Left ventricle myocardium inferior (tissue), 1 donor: ENCODE measurements at places on chromosomes 2 and 18.

GRCh38 chr2:136916131-136916530 is 150.8 kb downstream of the THSD7B start:
- no peak for DNase-seq

DNA sequence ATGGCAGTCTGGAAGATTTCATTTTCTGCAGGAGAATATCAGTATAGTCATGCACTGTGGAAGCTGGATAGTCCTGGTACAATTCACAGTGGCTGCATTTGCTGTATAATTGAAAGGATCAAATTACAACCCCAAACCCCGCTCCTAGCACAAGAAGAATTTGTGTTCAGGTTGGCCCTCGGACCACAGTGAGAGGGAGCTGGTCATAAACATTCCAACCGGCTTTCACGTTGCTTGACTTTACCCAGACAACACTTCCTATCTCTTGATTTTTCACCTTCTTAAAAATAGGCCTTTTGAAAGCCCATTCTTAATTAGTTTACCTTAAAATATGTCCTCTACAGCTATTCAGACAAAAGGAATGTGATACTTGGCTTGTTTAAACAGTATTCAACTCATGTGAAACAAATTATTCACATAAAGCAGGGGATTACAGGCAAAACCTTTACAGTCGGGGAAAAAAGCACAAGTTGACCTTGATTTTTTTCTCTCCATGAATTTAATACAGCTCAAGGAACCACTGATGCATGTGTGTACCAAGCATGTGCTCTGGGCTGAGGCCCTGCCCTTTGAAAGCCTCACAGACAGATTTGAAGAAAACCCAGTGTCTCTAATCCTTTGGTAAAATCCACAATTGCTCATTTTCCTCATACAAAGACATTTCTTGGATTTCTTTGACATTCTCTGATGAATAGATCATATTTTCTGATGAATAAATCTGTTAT is 143.0 kb upstream of the SOX11 start:
- DNase-seq: no peak

- no peak for DNase-seq
Measured at GRCh38 chr2:85971366-85971765, 82.6 kb upstream of the ST3GAL5 start.

DNA sequence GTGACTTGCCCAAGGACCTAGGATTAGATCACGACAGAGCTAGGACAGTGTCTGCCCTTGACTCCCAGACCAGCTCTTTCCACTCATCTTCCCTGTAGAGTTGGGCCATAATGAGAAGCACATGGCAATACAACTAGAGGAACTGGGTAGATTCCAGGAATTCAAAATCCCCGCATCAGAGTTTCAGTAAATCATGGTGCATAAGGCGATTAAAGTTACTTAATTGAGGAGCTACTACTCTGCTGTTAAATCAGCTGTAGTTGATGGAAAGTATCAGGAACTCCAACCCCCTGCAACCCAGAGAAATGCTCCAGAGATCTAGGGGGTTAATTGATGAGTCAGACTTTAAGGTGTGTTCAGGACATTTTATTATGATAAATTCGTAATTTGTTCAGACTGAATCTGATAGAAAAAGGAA is 5.7 kb downstream of the ANTXR1 start:
- DNase-seq: no peak

DNA sequence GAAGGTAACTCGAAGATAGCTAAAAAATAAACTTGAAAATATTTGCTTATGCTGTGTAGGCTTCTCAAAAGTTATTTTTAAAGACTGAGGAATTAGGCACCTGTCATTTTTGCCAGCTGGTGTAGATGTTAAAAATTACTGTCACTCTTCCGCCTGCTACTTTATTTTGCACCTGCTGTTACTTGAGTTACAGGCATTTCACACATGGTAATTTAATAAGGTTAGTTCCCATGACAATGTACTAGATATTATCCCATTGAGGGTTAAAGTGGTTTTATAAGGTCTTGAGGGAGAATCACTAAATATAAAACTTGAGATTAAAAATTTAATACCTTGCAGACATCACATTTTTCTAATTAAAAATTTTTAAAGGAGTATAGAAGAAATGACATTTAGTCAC is 26.6 kb downstream of the MYL1 start:
- no peak for DNase-seq

GRCh38 chr2:37457401-37457901 is 113.0 kb downstream of the QPCT start:
- no peak for DNase-seq

DNA sequence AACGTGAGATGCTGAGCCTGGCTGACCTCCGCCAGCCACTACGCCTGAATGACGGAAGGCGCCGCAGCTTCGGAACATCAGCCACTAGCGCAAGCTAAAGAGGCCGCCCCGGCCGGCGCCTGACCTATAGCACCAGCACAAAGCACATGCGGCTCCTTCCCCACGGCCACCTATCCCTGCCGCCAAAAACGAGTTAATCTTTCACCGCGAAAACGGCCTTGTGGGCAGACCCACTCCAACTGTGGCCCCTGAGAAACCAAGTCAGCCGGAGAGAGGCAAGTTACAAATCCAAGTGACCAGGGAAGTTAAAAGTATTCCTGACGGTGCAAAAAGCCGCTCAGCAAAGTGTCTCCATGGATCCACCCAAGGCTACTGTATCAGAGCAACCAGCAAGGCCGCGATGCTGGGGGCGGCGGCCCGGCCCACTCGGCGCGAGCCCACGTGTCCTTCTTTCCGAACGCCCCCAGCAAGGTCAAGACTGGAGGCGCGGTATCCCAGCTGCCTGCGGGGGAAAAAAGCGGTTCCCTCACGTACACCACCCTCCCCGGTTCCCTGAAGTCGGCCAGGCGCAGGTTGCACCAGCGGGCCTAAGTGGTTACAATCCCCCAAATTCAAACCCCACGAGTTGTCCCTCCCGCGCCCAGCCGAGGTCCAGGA is 575 bp downstream of the HSPD1 start:
- peak; percentile 46 for DNase-seq

DNA sequence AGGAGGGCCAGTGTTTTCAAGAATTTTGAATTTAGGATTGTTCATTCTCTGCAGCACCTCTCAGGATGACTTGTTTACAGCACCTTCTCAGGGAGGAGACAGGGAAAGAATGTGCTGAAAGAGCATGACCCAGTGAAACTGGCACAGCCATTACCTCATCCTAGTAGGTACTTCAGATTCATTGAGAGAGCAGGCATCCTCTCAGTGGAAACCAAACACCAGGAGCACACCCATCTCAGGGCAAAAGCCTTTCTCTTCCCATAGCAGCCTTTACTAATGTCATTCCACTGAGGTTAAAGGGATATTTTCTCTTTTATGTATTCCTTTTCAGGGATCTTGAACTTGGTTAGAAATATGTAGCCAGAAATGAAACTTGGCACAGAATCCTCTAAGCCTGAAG is 2.6 kb downstream of the MAP2 start:
- no peak for DNase-seq

- DNase-seq: no peak
Measured at GRCh38 chr2:67446491-67446911, 49.4 kb downstream of the ETAA1 start.

DNA sequence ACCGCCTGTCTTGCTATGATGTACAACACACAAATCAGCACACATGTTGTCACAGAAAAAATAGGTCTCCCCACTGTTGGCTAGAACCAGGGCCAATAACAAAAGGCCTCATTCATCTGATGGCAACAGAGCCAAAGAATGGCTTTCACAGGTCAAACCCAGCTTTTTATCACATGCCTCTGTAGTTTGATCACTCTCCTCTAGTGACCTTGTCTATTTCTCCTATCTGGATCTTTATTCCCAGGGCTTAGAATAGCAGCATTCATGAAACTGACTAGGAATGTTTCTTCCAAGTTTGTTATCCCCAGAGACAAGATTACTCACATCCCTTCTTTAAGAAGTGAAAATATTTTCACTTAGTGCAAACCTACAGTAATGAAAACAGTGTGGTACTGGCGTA is 285.8 kb upstream of the GYPC start:
- DNase-seq: no peak

DNA sequence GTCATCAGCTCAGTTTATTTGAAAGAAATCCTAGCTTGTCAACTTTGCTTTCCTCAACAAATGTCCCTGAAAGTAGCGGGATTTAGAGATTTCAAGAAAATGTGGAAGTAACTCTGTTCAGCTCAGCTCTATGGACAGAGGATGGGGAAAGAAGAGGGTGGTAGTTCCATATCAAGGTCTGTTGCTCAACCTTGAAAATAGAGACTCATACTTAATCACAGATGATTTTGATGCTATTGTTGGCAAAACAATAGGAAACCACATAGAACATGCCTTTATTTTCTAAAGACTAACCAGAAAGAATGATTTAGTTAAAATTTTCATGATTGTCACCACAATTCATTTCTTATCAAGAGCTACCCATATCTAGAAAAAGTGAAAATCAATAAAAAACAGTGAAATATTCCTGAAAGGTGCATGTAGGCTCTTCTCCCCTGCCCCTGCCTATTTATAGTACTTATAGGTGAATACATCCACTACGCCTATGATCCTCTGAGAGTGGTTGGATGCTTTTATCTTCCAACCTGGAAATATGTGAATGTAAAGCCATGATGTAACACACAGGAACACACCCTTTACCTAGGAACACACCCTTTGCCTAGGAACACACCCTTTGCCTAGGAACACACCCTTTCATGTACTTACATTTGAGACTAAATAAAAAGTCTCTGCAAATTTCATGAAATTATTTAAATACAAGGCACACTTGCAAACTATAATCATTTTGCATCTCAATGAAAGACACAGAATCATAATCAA is 65.8 kb downstream of the ETAA1 start:
- no peak for DNase-seq

GRCh38 chr2:50820176-50820575 is 211.8 kb downstream of the NRXN1 start:
- no peak for DNase-seq

GRCh38 chr2:172168917-172169346 is 66.2 kb upstream of the DLX2 start:
- DNase-seq: no peak

DNA sequence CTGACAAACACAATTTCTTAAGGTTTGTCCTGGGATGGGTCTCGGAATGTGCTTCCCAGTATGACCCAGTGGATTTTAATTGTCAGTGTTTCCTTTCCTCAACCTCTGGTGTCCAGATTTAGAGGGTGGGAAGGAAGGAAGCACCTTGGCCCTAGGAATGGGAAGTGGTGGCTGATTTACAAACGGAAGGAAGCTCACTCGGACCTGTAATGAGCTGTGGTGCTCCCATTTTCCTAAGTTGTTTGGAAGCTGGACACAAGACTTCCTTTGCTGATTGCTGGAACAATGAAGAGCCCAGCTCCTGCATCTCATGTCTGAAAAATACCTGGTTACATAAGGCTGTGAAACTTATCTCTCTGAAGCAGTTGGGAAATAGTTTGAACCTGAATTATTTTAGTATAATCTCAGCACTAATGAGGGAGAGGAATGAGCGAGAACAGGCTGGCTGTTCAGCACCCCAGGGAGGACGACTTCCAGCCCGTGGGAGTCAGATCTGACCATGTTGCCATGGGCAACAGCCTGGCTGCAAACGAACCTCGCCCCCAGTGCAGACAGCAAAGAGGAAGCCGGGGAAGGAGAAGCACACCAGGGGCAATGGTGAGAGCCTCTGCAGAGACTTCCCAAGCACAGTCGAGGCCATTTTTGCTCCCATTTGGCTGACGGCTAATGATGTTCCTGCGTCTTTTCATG is 74.4 kb upstream of the ASB18 start:
- DNase-seq: no peak

DNA sequence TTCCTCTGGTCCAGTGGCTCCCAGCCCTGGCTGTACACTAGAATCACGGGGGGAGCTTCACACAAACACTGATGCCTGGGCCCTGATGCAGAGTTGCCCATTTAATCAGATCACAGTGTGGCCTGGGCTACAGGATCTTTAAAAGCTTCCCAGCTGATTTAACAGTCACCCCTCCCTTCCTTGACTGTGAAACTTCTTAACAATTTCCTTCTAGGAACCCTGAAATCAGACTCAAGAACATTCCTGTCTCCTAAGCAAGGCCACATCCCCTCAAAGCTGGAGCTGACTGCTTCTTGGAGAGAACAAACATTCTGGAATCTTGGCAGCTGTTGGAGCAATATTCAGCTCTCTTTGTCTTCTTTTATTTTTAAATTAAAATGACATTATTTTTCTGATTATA is 88.7 kb downstream of the ADD2 start:
- no peak for DNase-seq

DNA sequence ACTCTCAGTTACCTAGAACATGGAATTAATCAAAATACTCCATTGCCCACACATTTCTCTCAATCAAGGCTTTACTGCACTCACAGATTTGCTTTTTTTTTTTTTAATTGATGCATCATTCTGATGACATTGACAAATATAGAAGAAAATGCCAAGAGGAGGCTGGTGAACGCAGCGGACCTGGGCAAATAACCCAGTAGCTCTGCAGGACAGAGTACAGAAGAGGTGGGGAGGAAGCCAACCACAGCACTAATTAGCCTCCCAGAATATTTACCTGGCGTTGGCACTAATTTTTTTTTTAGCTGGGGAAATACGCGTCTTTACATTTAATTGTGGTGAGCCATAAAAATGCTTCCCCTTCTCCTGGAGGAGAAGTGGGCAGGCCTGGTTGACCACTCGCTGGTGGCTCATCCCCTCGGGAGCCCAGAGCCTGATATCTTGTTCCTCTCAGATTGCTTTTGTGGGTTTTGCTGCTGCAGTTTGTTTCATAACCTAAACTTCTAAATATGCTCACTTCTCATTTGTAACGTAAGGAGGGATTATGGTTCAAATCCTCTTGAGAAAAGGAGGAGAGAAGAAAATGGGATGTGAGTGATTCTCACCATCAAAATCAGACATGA is 165.8 kb upstream of the EPB41L3 start:
- DNase-seq: no peak

DNA sequence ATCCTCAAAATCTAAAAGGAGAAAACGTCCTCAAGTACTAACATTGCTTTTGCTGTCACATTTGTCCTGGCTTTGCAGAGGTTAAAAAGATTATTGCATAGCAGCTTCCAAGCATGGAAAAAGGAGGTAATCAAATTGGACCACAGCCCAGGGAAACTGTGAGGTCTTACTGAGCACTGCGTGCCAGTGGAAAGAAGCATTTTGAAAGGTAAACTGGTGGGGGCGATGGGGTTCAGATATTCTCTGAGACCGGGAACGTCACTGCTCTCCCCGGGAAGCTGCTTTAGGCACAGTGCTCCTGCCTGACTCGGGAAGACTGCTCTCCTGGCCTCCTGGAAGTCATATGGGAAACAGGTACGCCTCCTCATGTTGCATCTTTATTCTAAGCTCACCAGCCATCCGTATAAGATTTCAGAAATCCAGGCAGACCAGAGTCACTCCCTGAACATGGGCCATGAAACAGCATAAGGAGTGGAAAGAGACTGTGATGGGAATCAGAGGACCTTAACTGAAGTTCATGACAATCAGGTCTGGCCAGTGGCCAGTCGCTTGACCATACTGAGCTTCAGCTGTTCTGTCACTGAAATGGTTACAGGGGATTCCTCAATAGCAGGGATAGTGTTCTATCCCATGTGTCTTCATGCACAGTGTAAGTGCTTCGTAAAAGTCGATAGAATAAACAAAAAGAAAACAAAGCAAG is 284.1 kb downstream of the TRIB2 start:
- DNase-seq: no peak

DNA sequence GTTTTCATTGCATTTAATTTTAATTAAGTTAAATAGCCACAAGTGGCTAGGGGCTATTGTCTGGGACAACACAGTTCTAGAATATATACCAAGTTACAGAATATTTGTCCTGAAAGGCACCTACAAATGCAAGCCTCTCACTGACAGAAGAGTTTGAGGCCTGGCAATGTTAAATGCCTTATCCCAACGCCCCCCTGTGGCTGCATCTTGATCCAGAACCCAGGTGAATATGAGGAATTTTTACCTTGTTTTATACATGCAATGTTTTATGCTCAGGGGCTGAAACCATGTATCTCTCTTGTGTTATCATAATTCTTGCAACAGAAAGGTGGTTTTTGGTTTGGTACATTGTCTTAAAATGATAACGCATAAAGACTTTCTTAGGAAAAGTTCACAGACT is 71.8 kb upstream of the SEC11C start:
- no peak for DNase-seq
